ENCODE measurements at places on chromosomes 7 and 10. TPM values are rescaled to one million over a fixed set of nuclear protein-coding genes. Genes with fewer than 3 reads are reported as not detected.

GRCh38 chr10:1289591-1289990, 233.4 kb downstream of the WDR37 start:
- H3K36me3 ChIP-seq = no peaks in the 10 kb centered on the region
- no peak for DNase-seq
- H3K27ac ChIP-seq = no peak overlapping the region
- peaks cover 5% of the 10 kb centered on the region for H3K27me3 ChIP-seq

- H3K27ac ChIP-seq = no peak overlapping the region
- no peaks in the 10 kb centered on the region for H3K36me3 ChIP-seq
- H3K4me1 ChIP-seq = no peaks in the 10 kb centered on the region
- no peaks in the 10 kb centered on the region for H3K27me3 ChIP-seq
Measured at GRCh38 chr7:141844256-141844655, 3.0 kb upstream of the PRSS37 start.

GRCh38 chr10:14742382-14742781, 32.3 kb downstream of the FAM107B start:
- DNase-seq = no peak
- H3K27me3 ChIP-seq = no peaks in the 10 kb centered on the region
- H3K27ac ChIP-seq = no peak overlapping the region
- no peak overlapping the region for H3K4me3 ChIP-seq
- no peaks in the 10 kb centered on the region for H3K36me3 ChIP-seq

GRCh38 chr7:155222061-155222460, 75.6 kb upstream of the INSIG1 start:
- no peaks in the 10 kb centered on the region for H3K4me1 ChIP-seq
- no peak overlapping the region for H3K27ac ChIP-seq
- no peak overlapping the region for H3K4me3 ChIP-seq
- DNase-seq = no peak

Gene FBXL13
- 6.0 TPM for total RNA-seq

Gene AKR1B15
- total RNA-seq = not detected

Gene SPOCK2
- total RNA-seq = 103 TPM

Gene PTF1A
- total RNA-seq = not detected

Gene UNC5B
- total RNA-seq = 9.5 TPM
